Bronchus fibroblast of lung (primary cell): ENCODE measurements at places on chromosomes 5 and 9. TPM values are rescaled to one million over a fixed set of nuclear protein-coding genes. Genes with fewer than 3 reads are reported as not detected.

Gene MCCC2
- total RNA-seq, result 25.1 and 33.1 TPM in 2 replicates

Gene MARCHF11
- not detected in 2 replicates for total RNA-seq

Gene FOXD4L4
- not detected in 2 replicates for total RNA-seq

Gene GABRA6
- not detected in 2 replicates for total RNA-seq

Gene ECSCR
- total RNA-seq, result 1.0 and 1.2 TPM in 2 replicates

Gene PDE8B
- under 0.01 and 0.15 TPM in 2 replicates for total RNA-seq

Gene EQTN
- not detected in 2 replicates for total RNA-seq

Gene IFNA16
- not detected in 2 replicates for total RNA-seq

Gene FCN2
- total RNA-seq, result not detected in 2 replicates

Gene IRX4
- total RNA-seq, result under 0.01 TPM in 1 of 2 replicates, not detected in the other

Gene HBEGF
- total RNA-seq, result 2.4 and 3.5 TPM in 2 replicates

Gene PLAC8L1
- total RNA-seq, result not detected in 2 replicates

Gene FOXD4
- 0.34 TPM in 1 of 2 replicates, not detected in the other for total RNA-seq

Gene YTHDC2
- 7.3 and 9.4 TPM in 2 replicates for total RNA-seq

Gene MAML1
- 11.0 and 17.3 TPM in 2 replicates for total RNA-seq

Gene ROPN1L
- total RNA-seq, result 0.45 and 1.3 TPM in 2 replicates

Gene C9
- not detected in 2 replicates for total RNA-seq

Gene ST8SIA4
- 0.34 and 1.9 TPM in 2 replicates for total RNA-seq

Gene STPG3
- not detected in 2 replicates for total RNA-seq

Gene KIAA0825
- total RNA-seq, result 1.8 and 2.0 TPM in 2 replicates

Gene ABL1
- total RNA-seq, result 47.0 and 47.2 TPM in 2 replicates

Gene IL5
- not detected in 2 replicates for total RNA-seq

Gene PLPP7
- total RNA-seq, result 3.7 TPM in 2 replicates

Gene IZUMO3
- not detected in 2 replicates for total RNA-seq

Gene PDCD1LG2
- 3.0 and 4.9 TPM in 2 replicates for total RNA-seq

Gene CCDC180
- 0.30 and 0.34 TPM in 2 replicates for total RNA-seq

Gene ACOT12
- 0.84 and 1.2 TPM in 2 replicates for total RNA-seq

Gene PCDHGA8
- total RNA-seq, result 0.15 and 0.67 TPM in 2 replicates

Gene IL9
- not detected in 2 replicates for total RNA-seq

Gene NPR3
- 19.3 and 19.9 TPM in 2 replicates for total RNA-seq
